Thyroid gland (tissue), 4 donors: ENCODE measurements at places on chromosomes 4 and X. TPM values are rescaled to one million over a fixed set of nuclear protein-coding genes. Genes with fewer than 3 reads are reported as not detected.

GRCh38 chr4:150155391-150155790 lies 77.1 kb downstream of the DCLK2 start:
- no peaks in the 10 kb centered on the region for H3K4me1 ChIP-seq
- DNase-seq = no peak
- H3K27ac ChIP-seq = no peak overlapping the region
- no peaks in the 10 kb centered on the region for H3K27me3 ChIP-seq
- no peaks in the 10 kb centered on the region for H3K36me3 ChIP-seq

GRCh38 chr4:77833126-77833724 lies 14.1 kb upstream of the CNOT6L start:
- no peak overlapping the region for H3K4me3 ChIP-seq
- no peak for DNase-seq
- H3K27ac ChIP-seq = no peak overlapping the region
- H3K27me3 ChIP-seq = no peaks in the 10 kb centered on the region

Gene SMIM31
- not detected for total RNA-seq

Gene DRD5
- total RNA-seq = not detected

GRCh38 chr4:18689308-18690115 lies 668.0 kb upstream of the LCORL start:
- H3K4me1 ChIP-seq = no peaks in the 10 kb centered on the region
- H3K4me3 ChIP-seq = no peak overlapping the region
- H3K36me3 ChIP-seq = no peaks in the 10 kb centered on the region
